ENCODE measurements at places on chromosomes 6 and 20.
A peak's percentile ranks its signal among the peaks of the same experiment; 100 is the strongest.

- no peak for DNase-seq
Measured at GRCh38 chr6:151093706-151094105, 146.1 kb upstream of the AKAP12 start.

DNA sequence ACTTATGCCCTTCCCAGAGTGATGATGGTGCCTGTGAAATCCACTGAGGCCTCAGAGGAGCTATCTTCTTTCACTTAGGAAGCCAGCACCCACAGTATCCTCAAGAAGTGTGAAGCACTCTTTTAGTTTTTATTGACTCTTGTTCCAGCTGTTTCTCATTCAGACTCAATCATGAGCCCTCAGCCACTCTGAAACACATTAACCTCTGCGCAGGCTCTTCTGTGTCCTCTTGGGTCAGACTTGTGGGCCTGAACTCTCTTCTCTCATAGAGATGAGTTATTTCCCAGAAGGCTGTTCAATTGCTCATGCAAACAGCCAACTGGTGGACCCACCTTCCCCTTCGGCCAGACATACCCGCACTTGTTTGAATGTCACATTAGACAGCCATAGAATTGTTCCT is 27.8 kb upstream of the PREP start:
- no peak for DNase-seq

- DNase-seq, result no peak
Measured at GRCh38 chr6:159110748-159111147, 58.5 kb upstream of the FNDC1 start.

- peak; percentile 16 for DNase-seq
Measured at GRCh38 chr20:16517946-16518783, 55.1 kb downstream of the KIF16B start.

- DNase-seq, result no peak
Measured at GRCh38 chr6:56694002-56694401, 51.3 kb upstream of the DST start.

DNA sequence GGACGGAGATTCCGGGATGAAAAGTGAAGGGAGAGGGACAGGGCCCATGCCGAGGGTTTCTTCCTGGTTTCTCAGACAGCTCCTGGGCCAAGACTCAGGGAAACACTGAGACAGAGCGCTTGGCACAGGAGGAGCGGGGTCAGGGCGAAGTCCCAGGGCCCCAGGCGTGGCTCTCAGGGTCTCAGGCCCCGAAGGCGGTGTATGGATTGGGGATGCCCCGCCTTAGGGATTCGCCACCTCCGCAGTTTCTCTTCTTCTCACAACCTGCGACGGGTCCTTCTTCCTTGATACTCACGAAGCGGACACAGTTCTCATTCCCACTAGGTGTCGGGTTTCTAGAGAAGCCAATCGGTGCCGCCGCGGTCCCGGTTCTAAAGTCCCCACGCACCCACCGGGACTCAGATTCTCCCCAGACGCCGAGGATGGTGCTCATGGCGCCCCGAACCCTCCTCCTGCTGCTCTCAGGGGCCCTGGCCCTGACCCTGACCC is 55.0 kb upstream of the HLA-A start:
- peak; percentile 5 for DNase-seq

GRCh38 chr20:57079031-57080005 is 187.1 kb downstream of the BMP7 start:
- DNase-seq, result no peak

GRCh38 chr6:44056392-44057237 is 70.6 kb downstream of the MRPL14 start:
- DNase-seq, result peak; percentile 91

DNA sequence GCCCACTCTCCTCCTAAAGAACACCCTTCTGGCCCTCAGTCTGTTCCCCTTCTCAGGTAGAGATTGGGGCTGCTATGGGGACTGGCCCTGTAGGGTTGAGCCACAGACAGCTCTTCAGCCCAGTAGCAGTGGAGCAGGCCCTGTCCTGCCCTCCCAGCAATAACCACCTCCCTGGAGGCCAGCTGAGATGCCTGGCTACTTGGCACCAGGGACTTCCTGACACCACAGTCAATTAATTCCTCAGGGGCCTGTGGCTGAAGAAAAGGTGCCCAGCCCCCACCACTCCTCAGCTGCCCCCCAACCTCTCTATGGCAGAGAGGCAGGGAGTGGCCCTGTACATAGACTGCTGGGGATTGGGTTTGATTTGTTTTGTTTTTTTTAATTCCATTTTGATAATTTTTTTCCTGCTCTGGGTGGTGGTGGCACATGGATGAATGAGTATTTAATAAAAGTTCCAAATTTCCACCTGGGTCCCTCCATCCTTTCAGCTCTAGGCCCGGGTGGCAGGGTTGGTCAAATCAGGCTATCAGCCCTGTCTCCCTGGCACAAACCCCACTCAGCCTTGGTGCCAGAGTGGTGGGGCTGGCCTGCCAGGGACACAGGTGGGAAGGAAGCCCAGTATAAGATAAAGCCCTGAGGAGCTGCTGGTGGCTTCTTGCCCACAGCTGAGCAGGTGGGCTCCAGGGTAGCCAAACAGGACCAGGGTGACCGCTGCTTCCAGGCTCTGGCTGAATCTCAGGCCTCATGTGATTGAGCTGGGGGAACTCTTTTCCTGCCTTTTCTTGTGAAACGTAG is 1.9 kb upstream of the DEF6 start:
- DNase-seq, result no peak

- peak; percentile 15 for DNase-seq
Measured at GRCh38 chr6:52233975-52234823, 10.1 kb downstream of the IL17F start.

GRCh38 chr20:53950031-53950430 is 120.4 kb downstream of the BCAS1 start:
- no peak for DNase-seq

GRCh38 chr20:41408156-41408794 is 41.7 kb upstream of the EMILIN3 start:
- no peak for DNase-seq

- DNase-seq, result no peak
Measured at GRCh38 chr6:45759472-45759810, 256.2 kb downstream of the CLIC5 start.

- DNase-seq, result no peak
Measured at GRCh38 chr20:779771-780170, 11.5 kb upstream of the SLC52A3 start.

- no peak for DNase-seq
Measured at GRCh38 chr6:5341845-5342244, 80.5 kb downstream of the FARS2 start.

DNA sequence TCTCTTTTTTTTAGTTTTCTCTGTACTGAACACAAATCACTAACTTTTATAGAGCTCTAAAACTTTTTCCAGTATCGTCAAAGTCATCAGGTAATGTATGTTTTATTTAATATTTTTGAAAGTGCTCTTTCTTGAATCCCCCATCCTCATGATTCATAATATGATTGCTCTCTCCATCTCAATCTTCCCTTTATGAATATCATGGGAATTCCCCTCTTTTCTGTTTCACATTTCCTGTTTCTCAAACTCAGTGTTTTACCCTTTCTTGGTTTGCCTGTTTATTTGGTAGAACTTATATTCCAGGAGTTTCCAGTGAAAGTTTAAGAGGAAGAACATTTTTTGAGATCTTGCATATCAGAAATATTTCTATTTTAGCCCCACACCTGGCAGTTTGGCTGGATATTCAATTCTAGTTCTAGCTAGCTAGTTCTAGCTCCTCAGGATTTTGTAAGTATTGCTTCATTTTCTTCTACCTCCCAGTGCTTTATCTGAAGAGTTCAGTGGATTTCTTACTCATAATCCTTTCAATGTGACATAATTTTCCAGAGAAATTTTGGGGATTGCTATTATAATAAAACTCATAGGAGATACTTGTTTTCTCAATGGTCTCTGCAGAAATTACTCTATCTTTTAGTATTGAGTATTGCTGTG is 6.1 kb upstream of the C6orf58 start:
- DNase-seq, result no peak

DNA sequence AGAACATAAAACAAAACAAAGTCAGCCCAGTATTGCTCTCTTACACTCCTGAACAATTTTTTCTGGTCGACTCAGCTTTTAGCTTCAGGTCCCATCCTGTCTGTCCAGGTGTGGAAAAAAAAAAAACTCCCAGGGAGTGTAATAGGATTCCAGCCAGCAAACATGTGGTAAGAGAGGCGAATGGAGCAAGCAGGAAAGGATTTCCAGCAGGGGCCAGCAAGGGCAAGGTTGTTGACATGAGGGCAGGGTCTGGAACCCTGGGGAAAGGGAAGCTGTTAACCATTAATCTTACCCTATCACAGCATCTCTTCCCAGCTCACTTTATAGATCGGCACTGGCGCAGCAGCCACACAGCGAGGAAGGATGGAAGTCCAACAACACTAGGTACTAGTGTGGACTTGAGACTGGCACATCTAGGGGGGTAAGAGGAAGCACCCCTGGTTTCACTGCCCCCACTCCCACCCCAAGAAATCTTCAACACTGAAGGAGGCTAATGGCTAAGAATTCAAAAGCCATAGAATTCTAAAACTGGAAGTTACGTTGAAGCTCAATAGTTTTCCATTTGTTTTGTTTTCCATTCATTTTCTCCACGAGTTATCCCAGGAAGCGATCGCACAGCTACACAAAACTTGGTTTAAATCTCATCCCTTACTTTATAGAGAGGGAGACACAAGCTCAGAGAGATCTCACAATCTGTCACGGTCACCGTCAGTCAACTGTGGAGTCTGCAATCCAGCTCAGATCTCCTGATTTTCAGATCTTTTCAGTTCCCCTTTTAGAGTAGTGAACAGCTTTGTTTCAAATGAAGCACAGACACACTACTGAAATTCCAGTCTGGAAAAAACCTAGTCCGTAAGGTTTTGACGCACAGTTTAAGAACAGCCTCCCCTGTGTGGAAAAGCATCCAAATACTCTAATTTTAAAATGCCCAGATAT is 53.3 kb downstream of the SLC22A23 start:
- no peak for DNase-seq

- no peak for DNase-seq
Measured at GRCh38 chr6:12440981-12441380, 150.8 kb downstream of the EDN1 start.

GRCh38 chr6:78222226-78222625 is 569.4 kb downstream of the MEI4 start:
- DNase-seq, result no peak

DNA sequence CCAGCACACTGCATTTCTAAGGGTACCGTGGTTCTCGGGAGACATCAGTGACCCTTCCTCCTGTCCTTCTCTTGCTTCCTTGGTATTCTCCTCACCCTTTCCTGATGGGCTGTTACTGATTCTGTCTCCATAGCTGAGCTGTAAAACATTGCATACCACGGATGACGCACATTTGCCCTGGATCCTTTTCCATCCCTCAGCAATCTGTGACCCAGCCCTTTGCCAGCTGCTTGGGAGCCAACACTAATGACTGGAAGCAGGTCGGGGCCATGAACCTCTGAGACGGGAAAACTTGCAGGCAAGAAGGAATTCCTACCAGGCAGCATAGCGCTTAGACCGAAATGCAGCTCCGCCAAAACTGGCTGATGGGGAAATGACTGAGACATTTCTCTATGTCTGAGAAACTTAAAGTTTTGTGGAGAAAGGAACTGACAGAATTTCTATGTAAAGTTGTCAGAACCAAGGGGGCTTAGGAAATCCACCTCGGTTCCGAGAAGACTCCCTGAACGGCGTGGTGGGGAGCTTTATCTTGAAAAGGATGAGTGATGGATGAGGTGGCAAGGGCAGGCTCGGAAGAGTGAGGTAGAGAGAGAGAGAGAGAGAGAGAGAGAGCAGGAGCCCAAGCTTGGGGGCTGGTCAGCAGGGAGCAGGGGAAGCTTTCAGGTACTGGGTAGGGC is 19.2 kb downstream of the TUBB2B start:
- DNase-seq, result no peak

GRCh38 chr6:165244524-165245247 is 64.7 kb downstream of the C6orf118 start:
- DNase-seq, result no peak

GRCh38 chr20:14838663-14839628 is 501.5 kb upstream of the FLRT3 start:
- DNase-seq, result no peak

DNA sequence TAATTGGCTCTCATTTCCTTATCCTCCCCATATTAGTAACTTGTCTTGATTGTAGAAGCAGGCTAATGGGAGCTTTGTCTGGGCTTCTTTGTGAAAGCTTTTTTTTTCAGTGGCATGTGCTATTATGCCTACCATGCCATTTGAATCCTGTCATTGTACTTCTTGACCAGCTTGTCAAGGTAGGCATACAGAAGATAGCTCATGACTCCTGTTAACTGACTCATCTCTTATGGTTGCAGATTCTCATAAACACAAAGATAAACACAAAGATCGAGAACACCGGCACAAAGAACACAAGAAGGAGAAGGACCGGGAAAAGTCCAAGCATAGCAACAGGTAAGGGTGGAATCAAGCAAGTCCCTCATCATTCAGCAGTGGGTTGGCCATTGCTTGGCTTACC is 32.5 kb downstream of the TOP1 start:
- DNase-seq, result no peak

GRCh38 chr20:39042279-39043150 is 80.4 kb downstream of the DHX35 start:
- no peak for DNase-seq

GRCh38 chr6:79538106-79538971 is 1.1 kb upstream of the LCA5 start:
- peak; percentile 64 for DNase-seq

- DNase-seq, result no peak
Measured at GRCh38 chr20:31816221-31816620, 2.9 kb upstream of the MYLK2 start.

DNA sequence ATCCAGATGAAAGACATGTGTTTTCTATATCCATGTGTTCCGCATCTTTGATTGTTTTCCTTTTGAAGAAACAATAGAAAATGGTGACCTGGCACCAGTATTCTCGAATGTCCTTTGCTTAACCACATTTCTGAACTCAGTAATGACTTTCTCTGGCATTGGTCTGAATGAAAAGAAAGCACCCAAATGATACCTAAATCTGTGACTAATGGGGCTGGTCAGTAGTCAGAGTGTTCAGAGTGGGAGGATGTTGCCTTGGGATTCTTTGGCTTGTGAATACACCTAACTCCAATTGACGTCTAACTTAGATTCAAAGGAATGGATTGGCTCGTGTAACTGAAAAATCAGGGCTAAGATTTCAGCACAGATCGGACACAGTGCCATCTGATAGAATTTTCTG is 27.1 kb downstream of the PARD6B start:
- DNase-seq, result no peak

- DNase-seq, result no peak
Measured at GRCh38 chr20:10067321-10067720, 32.5 kb downstream of the ANKEF1 start.
